Stimulated activated CD4-positive, alpha-beta T cell treated with anti-CD3 and anti-CD28 coated beads, TNF-alpha, amount 100 ng/mL, for 24 hours (primary cell): ENCODE measurements at places on chromosomes 16 and 17.

DNA sequence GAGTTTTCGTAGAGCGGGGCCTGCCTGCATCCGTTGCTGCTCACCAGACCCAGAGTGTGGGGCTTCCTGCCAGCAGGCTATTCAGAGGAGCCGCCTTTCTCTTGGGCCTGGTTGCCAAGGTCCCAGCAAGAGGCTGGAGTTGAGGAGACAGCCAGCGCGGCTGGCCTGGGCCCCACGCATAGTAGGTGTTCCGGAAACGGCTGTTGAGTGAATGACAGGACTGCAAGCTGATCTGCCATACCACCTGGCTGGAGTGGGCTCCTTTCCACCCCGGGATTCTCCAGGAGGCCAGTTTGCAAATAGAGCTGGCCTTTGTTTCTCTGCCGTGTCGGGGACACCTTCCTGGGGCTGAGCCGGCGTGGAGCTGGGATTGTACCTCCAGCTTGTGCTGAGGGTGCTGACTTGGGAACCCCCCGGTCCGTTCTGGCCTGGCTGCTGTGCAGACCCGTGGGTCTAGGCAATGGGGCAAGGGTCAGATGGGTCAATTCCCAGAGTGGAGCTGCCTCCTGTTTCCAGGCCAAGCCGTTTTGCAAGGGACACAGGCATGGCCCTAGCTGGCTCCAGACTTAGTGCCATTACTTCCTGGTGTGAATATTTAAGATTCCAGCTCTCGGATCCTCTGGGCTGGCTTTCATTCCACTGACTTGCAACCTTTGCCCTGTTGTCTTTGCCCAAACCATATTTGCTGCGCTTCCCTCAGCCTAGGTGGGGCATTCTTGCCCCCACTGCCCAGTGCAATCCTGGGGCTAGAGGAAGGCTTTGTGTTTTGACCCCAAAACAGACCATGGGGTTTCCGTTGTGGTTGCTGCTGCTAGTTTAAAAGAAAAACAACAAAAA is 68.8 kb downstream of the CMIP start:
- DNase-seq = no peak

- DNase-seq = no peak
Observed at GRCh38 chr16:58464047-58464915, 35.7 kb upstream of the NDRG4 start.

DNA sequence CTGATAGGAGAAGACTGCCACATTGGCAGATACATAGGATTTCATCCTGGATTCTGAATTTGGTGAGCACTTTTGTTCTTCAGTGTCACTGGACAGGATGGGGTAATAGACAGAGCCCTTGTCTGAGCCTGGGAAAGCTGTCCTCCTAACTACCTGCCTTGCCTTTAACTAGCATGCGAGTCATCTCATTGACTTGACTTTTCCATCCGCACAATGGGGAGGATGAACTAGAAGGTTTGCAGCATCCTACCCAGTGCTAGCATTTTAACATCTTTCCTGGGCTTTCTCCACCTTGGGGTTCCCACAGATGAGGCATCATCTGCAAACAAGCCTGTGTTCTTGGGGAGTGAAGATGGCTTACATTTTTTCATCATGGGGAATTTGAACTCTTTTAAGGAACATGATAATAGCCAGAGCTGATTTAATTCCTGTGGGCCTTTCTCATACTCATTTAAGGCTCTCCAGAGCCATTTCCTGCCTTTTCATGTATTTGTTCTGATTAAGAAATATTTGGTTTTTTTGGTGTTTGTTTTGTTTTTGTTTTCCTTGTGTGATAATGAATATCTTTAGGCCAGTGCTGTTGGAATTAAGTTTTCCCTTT is 139.5 kb downstream of the MSI2 start:
- no peak for DNase-seq

DNA sequence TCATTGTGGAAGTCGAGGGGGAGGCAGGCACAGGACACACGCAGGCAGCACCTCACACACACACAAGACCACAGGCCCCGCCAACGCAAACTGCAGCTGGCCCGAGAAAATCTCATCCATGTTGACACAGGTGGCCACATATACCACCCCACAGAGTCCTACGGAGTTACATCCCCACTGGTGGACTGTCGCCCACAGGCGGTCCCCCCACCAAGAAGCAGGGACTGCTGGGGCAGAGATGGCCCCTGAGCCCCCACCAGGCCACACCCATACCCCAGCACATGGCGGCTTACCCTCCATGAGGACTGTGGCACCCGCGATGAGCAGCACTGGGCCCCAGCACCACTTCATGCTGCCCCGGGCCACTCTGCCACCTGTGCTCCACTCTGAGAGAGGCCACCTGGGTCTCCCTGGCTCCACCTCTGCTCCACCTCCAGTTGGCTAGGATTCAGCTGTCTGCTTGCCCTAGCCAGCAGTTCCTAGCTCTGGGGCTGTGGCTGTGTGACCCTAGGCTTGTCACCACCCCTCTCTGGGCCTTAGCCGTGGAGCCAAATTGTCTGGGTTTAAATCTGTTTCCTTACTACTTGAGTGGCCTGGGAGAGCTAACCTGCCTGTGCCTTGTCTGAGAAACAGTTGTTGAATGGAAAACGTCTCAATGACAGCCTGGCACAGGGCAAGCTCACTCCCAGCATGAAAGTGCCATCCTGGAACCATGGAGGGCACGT is at the start of gene PRSS53:
Gene PRSS53 (minus strand): TSS at position 485 of the 725 bp plus-strand sequence. CDS start 134 bp downstream, at position 351.
- DNase-seq = no peak

DNA sequence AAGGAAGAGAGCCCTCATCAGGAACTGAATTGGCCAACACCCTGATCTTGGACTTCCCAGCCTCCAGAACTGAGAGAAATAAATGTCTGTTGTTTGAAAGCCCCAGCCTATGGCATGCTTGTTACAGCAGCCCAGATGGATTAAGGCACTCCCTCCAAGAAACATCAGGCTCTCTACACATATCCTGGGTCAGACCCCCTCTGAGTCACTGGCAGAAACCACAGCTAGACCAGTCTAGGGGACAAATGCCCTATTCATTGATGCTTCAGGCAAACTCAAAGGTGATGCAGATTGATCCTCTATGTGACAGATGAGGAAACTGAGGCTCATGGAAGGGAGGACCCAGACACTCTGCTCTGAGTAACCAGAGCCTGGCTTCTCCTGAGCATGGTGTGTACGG is 116.8 kb downstream of the WSCD1 start:
- DNase-seq = no peak

DNA sequence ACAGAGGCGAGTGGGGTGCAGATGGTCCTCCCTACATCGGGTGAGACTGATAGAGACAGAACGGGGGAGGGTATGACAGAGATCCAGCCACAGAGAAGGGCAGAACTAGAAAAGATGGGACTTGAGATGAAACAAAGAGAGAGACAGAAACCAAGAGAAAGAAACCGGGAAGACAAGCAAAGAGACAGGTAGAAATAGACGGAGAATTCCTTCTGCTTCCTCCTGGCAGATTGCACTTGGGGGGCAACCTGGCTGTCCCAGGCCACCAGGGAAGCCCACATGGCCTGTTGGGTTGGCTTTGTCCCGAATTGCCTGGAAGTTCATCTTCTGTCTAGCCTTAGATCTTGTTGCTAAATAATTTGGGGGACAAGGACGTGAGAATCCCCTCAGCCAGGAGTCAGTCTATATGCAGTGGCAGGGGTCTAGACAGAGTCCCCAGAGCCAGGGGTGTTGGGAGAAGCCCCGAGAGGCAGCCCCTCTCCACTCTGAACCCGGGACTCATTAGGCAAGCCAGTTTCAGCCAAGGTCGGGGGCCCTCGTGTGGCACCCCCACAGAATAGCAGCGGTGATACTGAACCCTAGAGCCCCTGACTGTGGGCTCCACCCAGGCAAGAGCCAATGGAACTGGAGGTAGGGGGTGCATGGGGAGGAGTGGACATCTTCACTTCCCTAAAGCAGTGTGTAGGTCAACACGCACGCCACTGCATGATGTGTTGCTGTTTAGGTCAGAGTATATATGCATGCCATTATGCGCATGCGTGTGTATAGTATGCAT is 627 bp upstream of the TSPOAP1 start:
- peak; percentile 78 for DNase-seq

DNA sequence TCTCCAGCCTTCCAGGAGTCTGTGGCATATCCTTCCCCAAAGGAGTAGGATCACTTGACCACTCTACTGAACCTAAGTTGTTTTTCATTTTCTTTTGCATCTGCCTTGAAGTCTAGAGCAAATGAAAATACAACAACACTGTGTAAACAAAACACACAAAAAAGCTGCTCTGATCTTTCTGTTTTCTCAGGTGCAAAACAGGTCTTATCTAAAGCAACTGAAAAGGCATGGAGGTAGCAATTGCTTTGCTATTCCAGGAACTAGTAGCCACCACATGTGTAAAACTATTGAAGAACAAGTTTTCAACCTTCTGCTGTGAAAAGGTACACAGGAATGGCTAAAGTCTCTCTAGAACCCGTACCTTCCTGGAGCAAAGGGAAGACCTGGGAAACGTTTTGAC is 127.1 kb downstream of the PITPNC1 start:
- DNase-seq = no peak

GRCh38 chr16:66551348-66551759 is 1.0 kb upstream of the CKLF start:
- peak; percentile 38 for DNase-seq

GRCh38 chr17:38730526-38731379 is 612 bp downstream of the CISD3 start:
- no peak for DNase-seq

DNA sequence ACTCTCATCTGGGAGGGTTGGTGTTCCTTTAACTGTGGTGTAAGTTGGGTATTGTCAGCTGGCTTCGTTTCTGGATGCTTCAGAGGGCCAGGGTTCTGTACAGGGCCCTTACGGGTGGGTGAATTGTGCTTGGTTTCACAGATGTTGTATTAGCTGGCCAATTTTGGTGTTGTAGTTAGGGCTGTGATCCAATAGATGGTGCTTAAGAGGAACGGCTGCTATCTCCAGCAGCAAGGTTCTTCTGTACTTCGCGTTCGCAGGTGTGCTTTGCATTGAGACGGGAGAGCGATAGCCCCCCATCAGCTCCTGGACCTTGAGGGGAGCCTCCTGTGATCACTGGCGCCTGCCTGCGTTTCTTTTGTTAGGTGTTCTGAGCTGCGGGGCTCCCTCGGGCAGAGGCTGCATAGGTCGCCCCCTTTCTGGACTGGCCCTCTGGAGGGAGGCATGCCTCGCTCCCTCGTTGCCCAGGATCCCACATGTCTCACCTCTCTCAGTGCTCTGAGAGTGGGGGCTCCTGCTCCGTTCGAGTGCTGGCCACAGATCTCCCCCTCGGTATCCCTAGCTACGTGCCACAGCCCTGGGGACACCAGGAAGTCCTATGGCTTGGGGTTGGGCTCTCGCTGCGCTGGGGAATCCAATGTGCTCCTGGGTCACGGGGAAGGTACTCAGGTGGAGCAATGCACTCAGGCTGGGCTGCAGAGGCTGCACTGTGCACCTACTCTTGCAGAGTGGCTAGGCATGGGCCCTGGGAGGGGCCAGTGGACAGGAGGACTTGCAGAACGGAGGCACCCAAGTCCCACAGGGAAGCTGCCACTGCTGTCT is 837 bp upstream of the PRDM7 start:
- DNase-seq = no peak

- no peak for DNase-seq
Observed at GRCh38 chr16:73152386-73153125, 104.6 kb upstream of the ZFHX3 start.

DNA sequence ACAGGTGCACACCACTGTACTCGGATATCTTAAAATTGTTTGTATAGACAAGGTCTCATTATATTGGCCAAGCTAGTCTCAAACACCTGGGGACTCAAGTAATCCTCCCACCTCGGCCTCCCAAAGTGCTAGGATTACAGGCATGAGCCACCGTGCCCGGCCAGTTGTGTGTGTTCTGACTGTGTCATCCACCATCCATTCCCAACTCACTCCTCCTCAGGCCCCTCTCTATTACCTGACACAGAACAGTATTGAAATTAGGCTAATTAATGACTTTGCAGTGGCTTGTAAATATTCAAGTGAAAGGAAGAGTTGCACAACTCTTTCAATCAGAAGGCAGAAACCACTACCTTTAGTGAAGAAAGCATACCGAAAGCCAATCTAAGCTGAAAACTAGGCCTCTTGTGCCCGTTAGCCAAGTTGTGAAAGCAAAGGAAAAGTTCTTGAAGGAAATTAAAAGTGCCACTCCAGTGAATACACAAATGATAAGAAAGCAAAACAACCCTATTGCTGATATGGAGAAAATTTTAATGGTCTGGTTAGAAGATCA is 28.7 kb downstream of the GOSR1 start:
- no peak for DNase-seq

GRCh38 chr17:16911141-16911937 is 60.6 kb downstream of the TNFRSF13B start:
- DNase-seq = no peak

DNA sequence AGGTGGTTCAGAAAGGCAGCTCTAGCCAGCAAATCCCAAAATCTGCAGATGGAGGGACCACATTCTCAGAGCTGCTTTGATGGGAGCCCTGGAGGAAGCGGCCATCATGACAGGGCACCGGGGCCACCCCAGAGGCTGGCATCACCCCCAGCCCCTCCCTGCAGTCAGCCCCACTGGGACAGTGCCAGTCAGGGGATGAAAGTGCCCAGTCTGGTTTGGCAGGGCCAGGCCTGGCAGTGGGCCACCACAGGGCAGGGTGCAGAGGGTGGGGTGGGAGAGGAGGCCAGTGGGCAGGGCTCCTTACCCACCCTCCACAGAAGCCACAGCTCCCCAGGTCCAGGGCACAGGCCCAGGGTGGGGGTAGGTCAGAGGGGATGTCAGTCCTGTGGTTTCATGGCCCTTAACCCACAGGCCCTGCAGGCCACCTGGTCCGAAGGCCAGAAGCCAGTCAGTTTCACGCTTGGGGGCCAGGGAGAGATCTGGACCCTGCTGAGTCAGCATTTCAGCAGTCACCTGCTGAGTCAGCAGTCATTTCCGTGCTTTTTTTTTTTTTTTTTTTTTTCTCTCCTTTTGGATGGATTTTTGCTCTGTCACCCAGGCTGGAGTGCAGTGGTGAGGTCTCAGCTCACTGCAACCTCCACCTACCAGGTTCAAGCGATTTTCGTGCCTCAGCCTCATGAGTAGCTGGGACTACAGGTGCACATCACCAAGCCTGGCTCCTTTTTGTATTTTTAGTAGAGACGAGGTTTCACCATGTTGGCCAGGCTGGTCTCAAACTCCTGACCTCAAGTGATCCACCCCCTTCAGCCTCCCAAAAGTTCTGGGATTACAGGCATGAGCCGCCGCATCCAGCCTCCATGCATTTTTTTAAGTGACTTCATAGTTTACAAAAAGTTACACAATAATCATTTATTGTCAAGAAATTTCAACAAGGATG is 10.4 kb downstream of the SLC25A10 start:
- DNase-seq = no peak

GRCh38 chr16:647173-647902 is 1.8 kb upstream of the WDR90 start:
- DNase-seq = no peak

DNA sequence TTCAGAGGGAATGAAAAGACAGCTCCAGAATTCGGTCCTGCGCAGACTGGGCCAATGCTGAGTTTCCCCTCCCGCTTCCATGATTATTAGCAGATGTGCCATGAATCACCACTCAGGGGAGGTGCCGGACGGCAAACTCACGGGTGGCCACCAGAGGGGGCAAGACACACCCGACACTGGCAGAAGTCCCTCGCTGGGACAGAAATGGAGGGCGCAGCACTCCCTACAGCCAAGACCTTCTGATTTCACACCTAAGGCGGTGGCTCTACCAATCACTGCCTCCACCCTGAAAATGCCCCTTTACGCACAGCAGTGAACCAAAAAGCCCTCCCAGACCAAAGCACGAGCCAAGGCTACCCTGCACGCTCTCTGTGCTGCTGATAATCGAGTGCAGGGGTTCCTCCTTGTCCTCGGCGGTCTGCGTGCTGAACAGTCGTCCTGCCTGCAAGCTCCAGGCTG is 26.8 kb downstream of the TRAP1 start:
- peak; percentile 66 for DNase-seq

GRCh38 chr17:29115961-29116803 is 64.0 kb downstream of the MYO18A start:
- DNase-seq = no peak
